Smooth muscle cell of the coronary artery (primary cell): ENCODE measurements at places on chromosomes 7 and 10. TPM values are rescaled to one million over a fixed set of nuclear protein-coding genes. Genes with fewer than 3 reads are reported as not detected.

Gene LRRN3
- total RNA-seq: 0.47 and 2.5 TPM in 2 replicates

Gene TRRAP
- total RNA-seq: 9.9 and 11.9 TPM in 2 replicates

Gene CYP26C1
- total RNA-seq: 0.23 TPM in 1 of 2 replicates, not detected in the other

Gene WNT2
- 0.08 and 1.6 TPM in 2 replicates for total RNA-seq

Gene TMEM236
- under 0.01 TPM in 1 of 2 replicates, not detected in the other for total RNA-seq

Gene AGBL3
- total RNA-seq: 0.30 and 1.2 TPM in 2 replicates

Gene SEMA3C
- 216 and 250 TPM in 2 replicates for total RNA-seq

Gene NXPH1
- not detected in 2 replicates for total RNA-seq

Gene ZNF804B
- not detected in 2 replicates for total RNA-seq

Gene TMEM130
- total RNA-seq: 0.12 and 0.23 TPM in 2 replicates

Gene ADIRF
- total RNA-seq: 44.9 and 184 TPM in 2 replicates

Gene FGFBP3
- total RNA-seq: 0.23 TPM in 2 replicates

Gene CYP3A4
- total RNA-seq: not detected in 2 replicates

Gene STEAP4
- total RNA-seq: 0.08 and 15.0 TPM in 2 replicates

Gene ITGB8
- total RNA-seq: 21.0 and 33.9 TPM in 2 replicates

Gene FAM241B
- total RNA-seq: 0.60 TPM in 1 of 2 replicates, not detected in the other

Gene UTF1
- not detected in 2 replicates for total RNA-seq

Gene ACHE
- 0.38 TPM in 1 of 2 replicates, not detected in the other for total RNA-seq

Gene ODAD2
- 0.12 TPM in 1 of 2 replicates, not detected in the other for total RNA-seq

Gene CACUL1
- 17.8 and 48.1 TPM in 2 replicates for total RNA-seq

Gene TMEM213
- total RNA-seq: not detected in 2 replicates

Gene GPAM
- total RNA-seq: 8.6 and 11.1 TPM in 2 replicates

Gene TPST1
- total RNA-seq: 113 and 189 TPM in 2 replicates

Gene BHLHA15
- total RNA-seq: 0.38 TPM in 1 of 2 replicates, not detected in the other

Gene TMEM139
- not detected in 2 replicates for total RNA-seq

Gene SSBP1
- total RNA-seq: 77.3 and 178 TPM in 2 replicates

Gene INA
- total RNA-seq: 0.30 and 0.35 TPM in 2 replicates

Gene VGF
- not detected in 2 replicates for total RNA-seq

Gene SLC18A3
- total RNA-seq: under 0.01 TPM in 1 of 2 replicates, not detected in the other

Gene ZNF248
- total RNA-seq: 6.7 and 7.1 TPM in 2 replicates

Gene DIP2C
- total RNA-seq: 9.5 and 24.9 TPM in 2 replicates

Gene POLR1F
- 8.2 and 14.3 TPM in 2 replicates for total RNA-seq

Gene BMPER
- 56.5 and 70.4 TPM in 2 replicates for total RNA-seq

Gene SERPINE1
- 68.8 and 1,526 TPM in 2 replicates for total RNA-seq

Gene TNRC18
- total RNA-seq: 17.0 and 23.5 TPM in 2 replicates

Gene GPR37
- 0.30 TPM in 1 of 2 replicates, not detected in the other for total RNA-seq

Gene CPED1
- total RNA-seq: 32.2 and 50.7 TPM in 2 replicates

Gene PDE6C
- total RNA-seq: not detected in 2 replicates

Gene CALML3
- total RNA-seq: not detected in 2 replicates
